ENCODE measurements at places on chromosomes 12 and 14.
A peak's percentile ranks its signal among the peaks of the same experiment; 100 is the strongest.

- peak; percentile 65 for DNase-seq
Observed at GRCh38 chr14:68968051-68968450, 11.1 kb downstream of the ACTN1 start.

- DNase-seq = no peak
Observed at GRCh38 chr14:61621444-61621843, 73.9 kb upstream of the HIF1A start.

GRCh38 chr12:83573671-83574070, 887.0 kb downstream of the TMTC2 start:
- DNase-seq = no peak

GRCh38 chr12:53981634-53982565, 3.0 kb upstream of the HOXC10 start:
- no peak for DNase-seq

DNA sequence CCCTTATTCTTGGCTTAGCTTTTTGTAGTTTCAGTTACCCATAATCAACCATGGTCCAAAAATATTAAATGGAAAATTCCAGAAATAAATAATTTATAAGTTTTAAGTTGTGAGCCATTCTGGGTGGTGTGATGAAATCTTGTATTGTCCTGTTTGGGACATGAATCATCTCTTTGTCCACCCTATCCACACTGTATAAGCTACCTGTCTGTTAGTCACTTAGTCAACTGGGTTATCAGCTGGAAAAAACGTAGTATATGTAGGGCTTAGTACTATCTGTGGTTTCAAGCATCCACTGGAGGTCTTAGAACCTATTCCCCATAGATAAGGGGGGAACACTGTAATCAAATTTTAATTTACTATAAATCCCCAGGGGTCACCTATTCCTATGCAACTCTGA, 52.7 kb downstream of the NKX2-1 start:
- DNase-seq = no peak

DNA sequence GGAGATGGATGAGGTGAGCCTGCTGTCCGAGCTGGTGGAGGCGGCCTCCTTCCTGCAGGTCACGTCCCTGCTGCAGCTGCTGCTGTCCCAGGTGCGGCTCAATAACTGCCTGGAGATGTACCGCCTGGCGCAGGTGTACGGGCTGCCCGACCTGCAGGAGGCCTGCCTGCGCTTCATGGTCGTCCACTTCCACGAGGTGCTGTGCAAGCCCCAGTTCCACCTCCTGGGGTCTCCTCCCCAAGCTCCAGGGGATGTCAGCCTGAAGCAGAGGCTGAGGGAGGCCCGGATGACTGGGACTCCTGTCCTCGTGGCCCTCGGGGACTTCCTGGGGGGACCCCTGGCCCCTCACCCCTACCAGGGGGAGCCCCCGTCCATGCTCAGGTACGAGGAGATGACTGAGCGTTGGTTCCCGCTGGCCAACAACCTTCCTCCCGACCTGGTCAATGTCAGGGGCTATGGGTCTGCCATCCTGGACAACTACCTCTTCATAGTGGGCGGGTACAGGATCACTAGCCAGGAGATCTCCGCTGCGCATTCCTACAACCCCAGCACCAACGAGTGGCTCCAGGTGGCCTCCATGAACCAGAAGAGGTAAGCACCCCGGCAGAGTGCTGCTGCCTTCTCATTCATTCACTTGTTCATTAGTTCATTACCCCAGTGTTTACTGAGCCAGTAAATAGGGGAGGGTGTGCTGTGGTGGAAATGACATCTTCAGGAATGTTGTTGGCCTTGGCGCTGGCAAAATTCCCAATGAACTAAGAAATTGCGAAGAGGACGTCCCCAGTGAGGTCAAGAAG, 774 bp upstream of the MANSC4 start:
- peak; percentile 20 for DNase-seq

DNA sequence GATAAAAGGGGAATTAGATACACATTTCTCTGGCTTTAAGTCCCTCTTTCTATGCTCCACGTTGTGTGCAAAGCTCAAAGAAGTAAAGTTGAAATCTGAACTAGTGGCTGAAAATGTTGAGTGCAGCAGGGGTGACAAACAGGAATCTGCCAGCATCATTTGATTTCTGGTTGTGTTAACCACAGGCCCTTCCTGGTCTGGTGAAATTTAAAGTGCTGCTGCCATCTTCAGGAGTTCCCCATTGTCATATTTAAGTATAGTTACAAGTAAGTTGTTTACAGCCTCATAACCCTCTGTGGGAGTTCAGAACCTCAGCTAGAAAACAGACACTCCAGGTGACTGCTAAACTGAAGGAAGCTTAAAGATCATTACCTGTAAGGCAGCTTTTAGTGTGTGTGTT, 90.9 kb upstream of the CCDC196 start:
- peak; percentile 30 for DNase-seq

GRCh38 chr14:101451166-101451565, 110.1 kb upstream of the DIO3 start:
- no peak for DNase-seq

DNA sequence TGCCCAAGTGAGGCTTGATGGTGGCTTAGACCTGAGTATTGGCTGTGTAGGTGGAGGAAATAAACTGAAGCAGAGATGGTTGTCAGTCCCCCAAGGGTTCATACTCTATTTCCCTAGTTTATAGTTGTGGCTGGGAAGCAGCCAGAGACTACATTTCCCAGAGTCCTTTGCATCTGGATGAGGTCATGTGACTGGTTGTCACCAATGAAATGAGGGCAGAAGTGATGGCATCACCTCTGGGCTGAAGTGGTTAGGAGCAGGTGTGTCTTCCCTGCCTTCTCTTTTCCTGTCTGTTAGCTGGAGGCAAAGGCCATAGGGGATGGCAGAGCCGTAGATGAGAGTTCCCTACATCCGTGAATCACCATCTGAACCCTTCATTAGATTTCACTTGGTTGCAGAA, 16.3 kb upstream of the NOS1 start:
- DNase-seq = no peak

GRCh38 chr14:64654246-64654900, 49.9 kb upstream of the PLEKHG3 start:
- DNase-seq = peak; percentile 24

DNA sequence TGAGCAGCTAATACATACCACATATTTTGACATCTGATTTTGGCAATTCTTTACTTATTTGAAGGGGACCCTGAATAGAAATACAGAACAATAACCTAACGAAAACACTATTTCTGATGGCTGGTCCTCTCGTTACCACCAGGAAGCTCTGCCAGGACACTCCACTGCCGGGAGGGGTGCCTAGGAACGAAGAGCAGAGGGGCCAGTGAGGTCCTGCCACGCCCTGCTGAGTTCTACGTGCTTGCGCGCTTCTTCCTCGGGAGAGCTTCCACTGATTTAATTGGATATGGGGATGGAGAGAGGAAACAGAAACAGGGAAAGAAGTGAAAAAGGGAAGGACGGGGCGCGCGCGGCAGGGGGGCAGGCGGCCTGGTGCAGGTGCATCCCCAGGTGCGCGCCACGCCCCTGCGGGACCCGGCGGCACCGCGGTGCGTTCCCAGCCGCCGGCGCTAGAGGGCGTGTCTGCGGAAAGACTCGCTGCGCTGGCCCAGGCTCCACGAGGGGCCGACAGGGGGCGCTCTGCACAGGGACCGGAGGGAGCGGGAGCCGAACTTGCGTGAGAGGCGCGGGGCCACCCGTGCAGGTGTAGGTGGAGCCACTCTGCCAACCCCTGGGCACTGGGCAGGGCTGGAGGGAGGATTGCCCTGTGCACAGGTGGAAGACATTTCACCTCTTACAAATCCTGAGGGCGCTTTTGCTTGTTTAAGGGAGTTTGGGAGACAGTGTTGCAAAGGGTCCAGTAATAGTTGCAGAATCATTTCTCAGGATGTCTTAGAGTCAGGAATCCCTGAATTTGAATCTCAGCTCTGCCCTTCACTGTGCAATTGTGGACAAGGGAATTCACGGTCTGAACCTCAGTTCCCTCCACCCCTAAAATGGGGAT, 986.3 kb upstream of the TMEM132C start:
- DNase-seq = peak; percentile 17

DNA sequence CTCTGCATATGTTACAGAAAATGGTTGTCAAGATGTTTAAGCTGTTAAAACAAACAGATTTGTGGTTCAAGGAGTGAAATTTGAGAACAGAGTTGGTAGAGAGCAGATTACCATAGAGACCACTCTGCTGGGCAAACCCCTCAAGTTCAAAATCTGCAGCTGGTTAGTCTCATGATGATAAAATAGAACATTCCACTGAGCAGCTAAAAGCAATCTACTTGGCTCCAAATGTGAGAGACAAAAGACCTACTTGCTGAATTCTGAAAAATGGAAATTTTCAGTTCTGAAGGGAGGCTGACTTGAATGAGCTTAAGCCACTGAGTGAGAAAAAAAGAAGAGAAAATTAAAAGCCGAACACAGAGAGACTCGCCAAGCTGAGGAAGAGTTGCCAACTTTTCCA, 519.3 kb downstream of the NOVA1 start:
- DNase-seq = no peak

Measured in CD4-positive, alpha-beta T cell treated with Interleukin-4 for 4 hours (primary cell).